ENCODE measurements at places on chromosomes 4 and X. TPM values are rescaled to one million over a fixed set of nuclear protein-coding genes. Genes with fewer than 3 reads are reported as not detected.

- no peaks in the 10 kb centered on the region for H3K27me3 ChIP-seq
- H3K36me3 ChIP-seq: no peaks in the 10 kb centered on the region
- H3K27ac ChIP-seq: no peak overlapping the region
- no peak for DNase-seq
These were observed 99.5 kb upstream of the USP38 start for GRCh38 chr4:143085224-143085623.

- H3K27me3 ChIP-seq: no peaks in the 10 kb centered on the region
- H3K4me3 ChIP-seq: no peak overlapping the region
- DNase-seq: no peak
- H3K36me3 ChIP-seq: no peaks in the 10 kb centered on the region
These were observed 137.8 kb upstream of the TBC1D9 start for GRCh38 chr4:140893939-140894338.

- no peak overlapping the region for H3K27ac ChIP-seq
- DNase-seq: no peak
- peaks cover 2% of the 10 kb centered on the region for H3K27me3 ChIP-seq
- H3K4me1 ChIP-seq: peaks cover 22% of the 10 kb centered on the region
These were observed 37.9 kb upstream of the SCRG1 start for GRCh38 chr4:173436771-173437265.

DNA sequence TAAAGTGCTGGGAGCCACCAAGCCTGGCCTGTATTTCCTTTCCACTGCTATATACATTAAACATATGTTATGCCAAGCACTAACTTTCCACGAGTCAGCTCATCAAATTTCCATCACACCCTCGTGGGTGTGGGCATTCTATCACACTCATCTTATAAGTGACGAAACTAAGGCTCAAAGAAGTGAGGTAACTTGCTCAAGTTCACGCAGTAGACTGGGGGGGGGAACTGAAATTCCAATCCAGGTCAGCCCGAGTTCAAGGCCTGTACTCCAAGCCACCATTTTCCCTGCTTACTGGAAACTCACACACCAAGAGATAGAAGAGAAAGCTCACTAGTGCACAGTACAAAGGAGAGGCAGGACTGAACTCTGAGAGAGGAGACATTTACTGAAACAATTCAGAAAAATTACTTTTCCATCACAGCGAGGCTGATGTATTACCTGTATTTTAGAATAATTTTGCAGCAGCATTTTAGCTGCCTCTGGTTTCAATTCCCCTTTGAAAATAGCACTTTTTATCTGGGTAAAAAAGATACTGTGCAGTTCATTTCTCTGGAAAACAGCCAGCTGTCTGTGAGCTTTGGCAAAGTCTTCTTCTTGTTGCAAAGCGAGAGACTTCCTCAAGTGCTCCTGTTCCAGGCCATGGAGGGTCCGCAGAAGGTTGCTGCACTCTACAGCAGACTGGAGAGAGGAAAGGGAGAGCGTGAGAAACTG lies 76.8 kb downstream of the EVC2 start:
- peaks cover 31% of the 10 kb centered on the region for H3K36me3 ChIP-seq
- no peak overlapping the region for H3K4me3 ChIP-seq
- no peak for DNase-seq
- H3K27me3 ChIP-seq: peaks cover 2% of the 10 kb centered on the region
- peaks cover 23% of the 10 kb centered on the region for H3K4me1 ChIP-seq

- H3K27me3 ChIP-seq: no peaks in the 10 kb centered on the region
- H3K4me1 ChIP-seq: peaks cover 7% of the 10 kb centered on the region
- no peak for DNase-seq
- no peak overlapping the region for H3K27ac ChIP-seq
- H3K36me3 ChIP-seq: no peaks in the 10 kb centered on the region
- no peak overlapping the region for H3K4me3 ChIP-seq
These were observed 31.3 kb downstream of the GPRIN3 start for GRCh38 chr4:89276296-89276695.

GRCh38 chr4:100841911-100842310 lies 324.1 kb upstream of the EMCN start:
- H3K36me3 ChIP-seq: no peaks in the 10 kb centered on the region
- H3K27ac ChIP-seq: no peak overlapping the region
- no peaks in the 10 kb centered on the region for H3K4me1 ChIP-seq
- H3K27me3 ChIP-seq: no peaks in the 10 kb centered on the region

DNA sequence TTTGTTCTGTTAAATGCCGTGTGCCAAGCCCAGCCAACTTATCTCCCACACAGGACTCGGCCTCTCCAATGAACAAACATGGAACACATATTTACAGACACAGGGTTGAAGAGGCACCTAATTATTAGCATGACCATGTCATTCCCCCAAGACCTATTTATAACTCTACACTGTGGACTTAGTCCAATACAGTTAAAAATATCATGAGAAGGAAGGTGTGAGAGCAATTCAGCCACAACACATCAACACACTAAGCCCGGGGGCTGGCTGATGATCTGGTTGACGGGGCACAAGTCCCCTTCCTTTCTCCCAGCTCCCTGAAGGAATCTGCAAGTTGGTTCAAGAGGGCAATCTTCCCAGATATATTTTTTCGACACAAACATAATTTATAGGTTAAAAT lies 28.1 kb downstream of the MANBA start:
- peaks cover 48% of the 10 kb centered on the region for H3K4me1 ChIP-seq
- H3K27me3 ChIP-seq: peaks cover 3% of the 10 kb centered on the region
- H3K27ac ChIP-seq: no peak overlapping the region
- no peak overlapping the region for H3K4me3 ChIP-seq
- H3K36me3 ChIP-seq: peaks cover 38% of the 10 kb centered on the region

GRCh38 chr4:77110730-77111129 lies 34.9 kb upstream of the CCNI start:
- no peaks in the 10 kb centered on the region for H3K4me1 ChIP-seq
- H3K4me3 ChIP-seq: no peak overlapping the region

- peaks cover 18% of the 10 kb centered on the region for H3K36me3 ChIP-seq
- no peak for DNase-seq
- H3K27ac ChIP-seq: no peak overlapping the region
- H3K4me1 ChIP-seq: peaks cover 24% of the 10 kb centered on the region
- peaks cover 2% of the 10 kb centered on the region for H3K27me3 ChIP-seq
- H3K4me3 ChIP-seq: no peak overlapping the region
These were observed 27.9 kb downstream of the CCDC149 start for GRCh38 chr4:24884902-24885301.

Gene CLDN34
- not detected for total RNA-seq

Gene S100G
- not detected for total RNA-seq

Gene IL2
- total RNA-seq: not detected

Gene CTBP1
- total RNA-seq: 134 TPM

Gene MND1
- 8.4 TPM for total RNA-seq

Gene KLHL8
- total RNA-seq: 10.1 TPM

Gene ADH1A
- total RNA-seq: not detected

Gene KIAA1210
- not detected for total RNA-seq

Gene MAGEA8
- not detected for total RNA-seq

Gene PCDH11X
- not detected for total RNA-seq

All from HFFc6 (cell line).